ENCODE measurements at places on chromosomes 1 and 21.

DNA sequence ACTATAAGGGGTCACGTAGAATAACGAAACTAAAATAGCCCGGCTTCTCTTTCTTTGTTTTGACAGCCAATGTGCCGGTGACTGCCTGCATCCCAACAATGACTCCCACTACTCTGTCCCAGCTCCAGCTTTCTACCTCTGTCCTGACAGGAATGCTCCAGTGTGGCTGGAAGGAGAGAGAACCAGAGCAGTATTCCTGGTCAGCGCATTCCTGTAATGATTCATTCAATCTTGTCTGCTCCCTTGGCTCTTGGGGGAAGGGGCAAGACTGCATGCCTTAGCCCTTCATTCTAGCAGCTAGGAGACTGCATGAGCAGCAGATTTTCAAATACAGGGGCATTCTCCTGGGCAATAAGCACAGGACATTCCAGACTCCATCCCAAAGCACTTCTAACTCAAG, 132.1 kb upstream of the PRMT6 start:
- no peaks in the 10 kb centered on the region for H3K4me1 ChIP-seq
- H3K27me3 ChIP-seq: no peaks in the 10 kb centered on the region
- H3K4me3 ChIP-seq: no peak overlapping the region
- DNase-seq: no peak
- H3K27ac ChIP-seq: no peak overlapping the region

- peaks cover 15% of the 10 kb centered on the region for H3K4me1 ChIP-seq
- H3K27me3 ChIP-seq: no peaks in the 10 kb centered on the region
- no peak overlapping the region for H3K27ac ChIP-seq
- no peak for DNase-seq
- no peak overlapping the region for H3K4me3 ChIP-seq
- peaks cover 5% of the 10 kb centered on the region for H3K36me3 ChIP-seq
Measured at GRCh38 chr1:67688526-67689219, 3.7 kb downstream of the GADD45A start.

DNA sequence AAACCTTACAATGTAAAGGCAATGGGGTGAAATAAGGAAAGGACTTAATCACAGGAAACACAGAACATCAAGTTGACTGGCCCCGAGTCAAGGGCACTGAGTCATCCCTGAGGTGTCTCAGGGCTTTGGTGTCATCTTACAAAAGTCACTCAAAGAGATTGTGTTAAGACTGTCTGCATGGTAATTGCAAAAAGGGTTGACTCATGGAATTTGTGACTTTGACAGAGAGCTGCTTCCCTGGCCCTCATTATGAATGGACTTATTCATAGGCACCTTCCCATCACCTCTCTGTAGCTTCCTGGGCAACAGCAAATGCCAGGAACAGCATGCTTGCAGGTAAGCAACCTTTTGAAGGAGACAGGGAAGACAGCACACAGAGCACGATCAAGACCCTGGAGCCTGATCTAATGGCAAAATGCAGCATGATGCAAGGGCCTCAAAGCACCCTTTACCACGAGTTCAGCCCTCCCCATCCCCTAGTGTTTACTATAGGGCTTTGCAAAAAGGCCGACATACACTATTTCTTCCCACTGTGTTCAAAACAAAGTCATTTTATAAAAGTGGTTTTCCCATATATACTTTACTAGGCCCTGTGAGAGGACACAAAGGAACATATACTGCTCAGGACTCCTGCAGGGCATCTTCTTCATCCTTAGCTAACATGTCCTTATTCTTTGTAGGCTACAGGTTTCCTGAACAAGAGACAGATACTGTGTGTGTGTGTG, 17.1 kb downstream of the ZP4 start:
- H3K4me1 ChIP-seq: no peaks in the 10 kb centered on the region
- no peak for DNase-seq
- H3K36me3 ChIP-seq: no peaks in the 10 kb centered on the region
- no peak overlapping the region for H3K4me3 ChIP-seq
- H3K27ac ChIP-seq: no peak overlapping the region
- H3K27me3 ChIP-seq: no peaks in the 10 kb centered on the region

GRCh38 chr1:188372821-188373220, 1544.1 kb downstream of the PLA2G4A start:
- no peak for DNase-seq
- H3K4me3 ChIP-seq: no peak overlapping the region
- H3K36me3 ChIP-seq: no peaks in the 10 kb centered on the region
- H3K27me3 ChIP-seq: no peaks in the 10 kb centered on the region
- H3K27ac ChIP-seq: no peak overlapping the region
- H3K4me1 ChIP-seq: no peaks in the 10 kb centered on the region

DNA sequence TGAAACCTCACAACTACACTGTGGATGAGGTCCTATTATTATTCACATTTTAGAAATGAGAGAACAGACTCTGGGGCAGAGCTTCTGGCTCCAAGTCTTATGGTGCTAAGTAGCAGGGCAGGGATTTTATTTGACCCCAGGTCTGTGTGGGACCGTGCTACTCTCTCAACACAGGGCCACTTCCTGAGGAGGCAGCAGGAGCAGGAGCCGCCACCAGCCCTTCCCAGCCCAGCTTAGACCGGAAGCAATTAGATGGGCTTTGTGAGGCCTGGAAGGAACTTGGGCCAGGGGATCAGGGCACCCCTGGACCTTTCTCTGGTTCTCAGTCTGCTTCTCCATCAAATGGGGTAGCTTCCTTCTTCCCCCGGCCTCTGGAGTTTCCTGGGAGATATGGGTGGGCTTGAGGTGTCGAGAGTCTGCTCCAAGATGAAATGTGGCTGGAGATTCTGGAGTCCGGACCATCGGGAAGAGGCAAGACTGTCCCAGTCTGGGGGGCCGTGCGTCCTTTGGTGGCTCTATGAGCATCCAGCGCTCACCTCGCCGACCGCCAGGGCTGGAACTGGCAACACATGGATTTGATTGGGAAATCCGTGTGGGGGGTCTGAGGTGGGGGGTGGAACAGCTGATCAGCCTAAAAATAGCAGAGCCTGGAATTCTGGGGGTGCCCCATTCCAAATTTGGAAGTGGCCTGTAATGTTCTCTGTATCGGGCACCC, 136.8 kb downstream of the FOXD2 start:
- no peak for DNase-seq
- peaks cover 22% of the 10 kb centered on the region for H3K27me3 ChIP-seq
- H3K36me3 ChIP-seq: no peaks in the 10 kb centered on the region
- H3K4me1 ChIP-seq: peaks cover 4% of the 10 kb centered on the region
- no peak overlapping the region for H3K27ac ChIP-seq

- no peak for DNase-seq
- no peak overlapping the region for H3K27ac ChIP-seq
Measured at GRCh38 chr1:164678136-164678700, 119.2 kb downstream of the PBX1 start.

GRCh38 chr1:47650205-47650604, 212.4 kb downstream of the FOXD2 start:
- DNase-seq: no peak
- H3K27me3 ChIP-seq: peaks cover 6% of the 10 kb centered on the region
- H3K36me3 ChIP-seq: no peaks in the 10 kb centered on the region
- no peaks in the 10 kb centered on the region for H3K4me1 ChIP-seq

DNA sequence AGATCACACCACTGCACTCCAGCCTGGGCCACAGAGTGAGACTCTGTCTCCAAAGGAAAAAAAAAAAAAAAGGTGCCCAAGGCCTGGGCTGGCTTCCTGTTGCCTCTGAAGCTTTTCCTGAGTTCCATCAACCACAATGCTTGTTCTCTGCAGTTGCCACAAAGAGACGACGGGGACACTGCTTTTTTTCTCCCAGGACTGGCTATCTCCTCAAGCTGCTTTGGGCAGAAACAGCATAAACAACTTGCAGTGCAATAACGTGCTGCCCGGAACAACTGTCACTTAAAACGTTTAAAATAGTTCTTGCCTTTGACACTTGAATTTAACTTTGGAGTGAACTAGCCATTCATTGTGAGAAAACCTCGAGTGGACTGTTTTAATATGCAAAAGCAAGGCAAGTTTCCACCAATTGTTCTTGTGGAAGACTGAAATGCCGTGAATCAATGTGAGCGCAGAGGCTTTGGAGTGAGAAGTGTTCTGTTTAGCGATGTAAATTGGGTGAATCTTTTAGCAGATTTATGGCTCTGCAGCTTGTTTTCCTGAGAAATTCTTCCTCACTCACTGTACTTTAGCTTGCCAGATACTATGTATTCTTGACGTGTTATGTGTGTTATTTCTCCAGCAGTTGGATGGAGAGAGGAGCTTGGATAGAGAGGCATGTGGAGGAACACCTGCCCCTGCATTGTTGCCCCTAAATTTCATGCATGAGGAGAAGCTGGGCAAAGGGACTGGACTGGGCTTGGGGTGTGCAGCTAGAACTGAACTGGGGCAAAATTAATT, 188.1 kb upstream of the KIAA0040 start:
- peaks cover 14% of the 10 kb centered on the region for H3K36me3 ChIP-seq
- no peaks in the 10 kb centered on the region for H3K4me1 ChIP-seq
- no peak for DNase-seq
- no peak overlapping the region for H3K27ac ChIP-seq

Data from memory B cell (primary cell).